ENCODE measurements at places on chromosomes 4 and X. TPM values are rescaled to one million over a fixed set of nuclear protein-coding genes. Genes with fewer than 3 reads are reported as not detected.

The TMEM31 gene
- total RNA-seq = not detected

GRCh38 chr4:138560448-138560847 is 318.3 kb upstream of the SLC7A11 start:
- H3K27ac ChIP-seq = no peak overlapping the region
- H3K4me3 ChIP-seq = no peak overlapping the region
- no peaks in the 10 kb centered on the region for H3K27me3 ChIP-seq
- H3K36me3 ChIP-seq = no peaks in the 10 kb centered on the region

DNA sequence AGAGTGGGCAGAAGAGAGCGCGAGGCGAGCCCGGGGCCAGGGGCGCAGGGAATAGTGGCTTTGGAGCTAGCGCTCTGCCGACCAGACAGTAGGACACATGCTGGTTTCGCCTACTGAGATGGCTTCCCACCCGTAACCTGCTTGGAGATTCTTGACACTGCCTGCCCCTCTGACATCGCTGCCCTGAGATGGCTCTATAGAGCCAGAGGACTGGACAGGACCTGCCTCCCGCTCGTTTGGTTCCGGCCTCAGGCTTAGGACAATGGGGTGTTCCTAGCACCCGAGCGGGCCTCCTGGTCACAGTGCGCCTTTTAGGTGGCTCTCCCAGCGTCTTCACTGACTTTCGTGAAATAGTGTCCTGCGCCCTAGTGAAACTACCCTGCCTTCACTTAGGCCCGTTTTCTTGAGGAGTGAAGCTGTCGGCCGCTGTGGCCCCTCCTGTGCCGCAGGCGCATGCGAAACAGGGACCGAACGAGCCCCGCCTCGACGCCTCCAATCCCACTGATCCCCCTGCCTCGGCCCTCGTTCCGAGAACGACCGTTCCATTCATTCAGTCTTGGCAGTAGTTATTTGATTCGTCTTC is 608 bp downstream of the TAF1 start:
- peaks cover 33% of the 10 kb centered on the region for H3K4me1 ChIP-seq
- peak overlapping the region; percentile 99 for H3K27ac ChIP-seq
- H3K4me3 ChIP-seq = peak overlapping the region; percentile 92
- H3K27me3 ChIP-seq = no peaks in the 10 kb centered on the region
- peaks cover 30% of the 10 kb centered on the region for H3K36me3 ChIP-seq

- peak overlapping the region; percentile 78 for H3K27ac ChIP-seq
- H3K27me3 ChIP-seq = no peaks in the 10 kb centered on the region
- peaks cover 4% of the 10 kb centered on the region for H3K36me3 ChIP-seq
These were observed 31.9 kb downstream of the CDKL2 start for GRCh38 chr4:75598390-75598789.

GRCh38 chr4:119002476-119002875 is 113.8 kb downstream of the SYNPO2 start:
- H3K27me3 ChIP-seq = peaks cover 8% of the 10 kb centered on the region
- no peaks in the 10 kb centered on the region for H3K36me3 ChIP-seq
- H3K4me1 ChIP-seq = no peaks in the 10 kb centered on the region
- DNase-seq = no peak

GRCh38 chrX:10090319-10090718 is 66.5 kb upstream of the CLCN4 start:
- H3K4me1 ChIP-seq = peaks cover 20% of the 10 kb centered on the region
- peaks cover 15% of the 10 kb centered on the region for H3K36me3 ChIP-seq
- no peak overlapping the region for H3K4me3 ChIP-seq
- no peak for DNase-seq
- H3K27ac ChIP-seq = no peak overlapping the region

The ANOS1 gene
- not detected for total RNA-seq

The HTT-AS gene
- not detected for total RNA-seq

The FGF16 gene
- total RNA-seq = not detected

DNA sequence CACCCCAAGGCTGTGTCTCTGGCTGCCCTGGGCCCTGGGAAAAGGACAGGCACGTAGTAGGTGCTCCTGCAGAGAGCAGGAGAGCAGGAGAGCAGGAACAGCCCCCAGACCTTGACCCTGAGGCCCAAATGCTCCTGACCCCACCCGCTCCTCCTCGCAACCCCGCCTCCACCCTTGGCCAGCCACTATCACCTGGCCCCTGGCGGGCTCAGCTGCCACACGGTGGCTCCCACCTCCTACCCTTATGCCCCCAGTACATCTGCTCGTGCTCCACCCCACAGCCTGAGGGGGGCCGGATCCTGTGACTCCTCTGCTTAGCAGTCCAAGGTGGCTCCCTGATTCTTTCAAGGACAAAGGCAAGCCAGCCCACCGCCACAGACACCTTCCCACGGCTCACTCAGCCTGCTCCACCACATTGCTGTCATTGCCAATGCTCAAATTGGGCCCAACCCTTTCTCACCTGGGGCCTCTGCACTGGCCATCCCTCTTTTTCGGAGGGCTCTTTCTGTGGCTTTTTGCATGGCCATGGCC is 5.4 kb upstream of the HAUS7 start:
- DNase-seq = no peak
- peaks cover 8% of the 10 kb centered on the region for H3K27me3 ChIP-seq
- H3K4me3 ChIP-seq = no peak overlapping the region
- peaks cover 11% of the 10 kb centered on the region for H3K4me1 ChIP-seq

- no peaks in the 10 kb centered on the region for H3K27me3 ChIP-seq
- no peaks in the 10 kb centered on the region for H3K36me3 ChIP-seq
- H3K27ac ChIP-seq = no peak overlapping the region
- no peaks in the 10 kb centered on the region for H3K4me1 ChIP-seq
- no peak for DNase-seq
These were observed 22.1 kb upstream of the AMTN start for GRCh38 chr4:70496231-70496630.

DNA sequence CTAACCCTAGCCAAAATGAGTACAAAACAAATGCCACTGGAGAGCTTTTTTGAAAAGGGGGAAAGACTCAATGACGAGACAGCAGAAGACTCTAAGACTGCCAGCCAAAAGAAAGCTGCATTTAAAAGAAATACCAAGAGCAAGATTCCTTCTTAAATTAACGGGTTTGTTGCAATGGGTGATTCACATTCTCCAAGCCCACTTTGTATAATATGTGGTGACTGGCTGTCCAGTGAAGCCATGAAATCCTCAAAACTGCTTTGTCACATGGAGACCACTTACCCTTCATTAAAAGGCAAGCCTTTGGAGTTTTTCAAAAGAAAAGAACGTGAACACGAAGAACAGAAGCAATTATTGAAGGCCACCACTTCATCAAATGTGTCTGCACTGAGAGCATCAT is 68.2 kb downstream of the MRPL1 start:
- H3K4me3 ChIP-seq = no peak overlapping the region
- peaks cover 24% of the 10 kb centered on the region for H3K36me3 ChIP-seq
- H3K27me3 ChIP-seq = no peaks in the 10 kb centered on the region
- H3K4me1 ChIP-seq = no peaks in the 10 kb centered on the region

DNA sequence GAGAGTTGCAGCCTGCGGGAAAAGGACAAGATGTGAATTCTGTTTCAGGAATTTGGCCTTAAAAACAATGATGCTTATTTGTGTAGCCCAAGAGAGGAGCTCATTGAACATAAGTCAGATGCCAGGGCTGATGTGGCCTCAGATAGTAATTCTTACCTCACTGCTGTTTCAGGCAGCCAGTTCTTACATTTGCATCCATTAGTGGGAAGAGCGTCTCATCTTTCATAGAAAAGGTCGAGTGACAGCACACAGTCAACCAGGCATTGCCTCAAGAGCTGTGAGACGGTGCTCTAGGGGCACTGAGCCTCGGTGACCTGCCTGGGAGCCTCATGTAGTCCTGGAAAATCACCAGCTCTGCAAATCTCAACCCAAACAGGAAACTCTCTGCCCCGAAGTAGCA is 174.9 kb upstream of the FRG1 start:
- H3K4me3 ChIP-seq = no peak overlapping the region
- no peaks in the 10 kb centered on the region for H3K27me3 ChIP-seq
- H3K36me3 ChIP-seq = no peaks in the 10 kb centered on the region
- no peak overlapping the region for H3K27ac ChIP-seq
- no peaks in the 10 kb centered on the region for H3K4me1 ChIP-seq
- DNase-seq = no peak

The CLDN34 gene
- total RNA-seq = not detected

Measured in activated CD4-positive, alpha-beta memory T cell treated with anti-CD3 and anti-CD28 coated beads, Interleukin-2, amount 10 ng/mL, durations not matched to agents 7 days and 5 days (primary cell).